ENCODE measurements at places on chromosomes 7 and 10. TPM values are rescaled to one million over a fixed set of nuclear protein-coding genes. Genes with fewer than 3 reads are reported as not detected.

- no peak for DNase-seq
Measured at GRCh38 chr7:105638902-105639495, 57.7 kb upstream of the EFCAB10 start.

- DNase-seq: no peak
Measured at GRCh38 chr7:23347682-23348180, 48.6 kb downstream of the MALSU1 start.

DNA sequence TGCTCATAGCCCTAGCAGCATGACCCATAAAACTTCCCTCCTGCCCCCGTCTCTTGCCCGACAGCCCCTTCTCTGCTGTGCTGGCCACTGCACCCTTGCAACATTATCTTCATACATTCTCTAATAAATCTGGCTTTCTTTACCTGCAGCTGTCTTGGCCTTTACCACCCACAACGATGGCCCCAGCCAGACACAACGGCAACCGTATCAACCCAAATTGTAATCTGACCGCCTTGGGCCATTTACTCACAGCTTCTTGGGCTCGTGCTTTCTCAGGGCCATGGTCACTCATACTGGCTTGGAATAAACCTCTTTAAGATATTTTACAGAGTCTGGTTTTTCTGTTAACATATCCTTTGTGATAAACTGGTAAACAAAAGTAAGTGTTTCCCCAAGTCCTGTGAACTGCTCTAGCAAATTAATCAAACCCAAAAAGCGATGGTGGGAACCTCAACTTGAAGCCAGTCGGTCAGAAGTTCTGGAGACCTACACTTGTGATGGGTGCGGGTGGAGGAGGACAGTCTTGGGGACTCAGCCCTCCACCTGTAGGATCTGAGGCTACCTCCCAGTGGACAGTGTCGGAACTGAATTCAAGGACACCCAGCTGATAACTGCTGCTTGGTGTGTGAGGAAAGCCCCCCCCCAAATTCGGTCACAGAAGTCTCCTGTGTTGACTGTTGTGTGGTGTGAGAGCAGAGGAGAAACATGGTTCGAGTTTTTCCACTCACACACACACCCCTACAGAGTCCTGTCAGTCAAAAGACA lies 87.6 kb upstream of the ATP6V0A4 start:
- DNase-seq: no peak

- no peak for DNase-seq
Measured at GRCh38 chr10:50552771-50553535, 70.8 kb downstream of the SGMS1 start.

GRCh38 chr10:104329735-104330134 lies 8.5 kb downstream of the ITPRIP start:
- no peak for DNase-seq

- DNase-seq: no peak
Measured at GRCh38 chr7:24334012-24334411, 50.0 kb downstream of the NPY start.

DNA sequence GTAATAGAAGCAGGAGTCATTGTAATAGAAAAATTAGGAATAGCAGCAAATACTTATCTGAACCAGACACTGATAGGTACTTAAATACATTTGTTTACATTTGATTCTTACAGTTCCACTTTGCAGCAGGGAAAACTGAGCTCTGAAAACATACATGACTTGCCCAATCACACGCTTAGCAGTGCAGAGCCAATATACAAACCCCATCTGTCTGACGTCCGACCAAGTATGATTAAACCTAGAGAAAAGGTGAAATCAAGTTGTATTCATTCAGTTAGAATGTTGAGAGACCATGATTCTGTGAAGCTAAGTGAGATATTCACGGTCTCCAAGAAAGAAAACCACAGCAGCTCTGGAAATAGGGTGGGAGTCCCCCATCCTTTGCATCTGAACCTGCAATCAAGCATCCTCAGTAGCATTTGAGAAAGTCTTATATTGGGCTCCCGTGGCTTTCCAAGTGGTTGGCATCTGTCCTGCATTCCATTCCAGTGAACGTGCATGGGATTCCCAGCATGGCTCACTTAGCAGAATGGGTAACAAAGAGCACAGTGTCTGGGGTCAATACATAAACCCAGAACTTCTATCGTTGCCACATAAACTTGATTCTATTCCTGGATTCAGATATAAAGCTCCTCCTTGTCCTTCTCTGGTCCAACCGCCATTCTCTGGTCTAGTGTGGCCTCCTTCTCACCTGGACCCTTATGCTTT lies 148.7 kb upstream of the RSU1 start:
- no peak for DNase-seq

DNA sequence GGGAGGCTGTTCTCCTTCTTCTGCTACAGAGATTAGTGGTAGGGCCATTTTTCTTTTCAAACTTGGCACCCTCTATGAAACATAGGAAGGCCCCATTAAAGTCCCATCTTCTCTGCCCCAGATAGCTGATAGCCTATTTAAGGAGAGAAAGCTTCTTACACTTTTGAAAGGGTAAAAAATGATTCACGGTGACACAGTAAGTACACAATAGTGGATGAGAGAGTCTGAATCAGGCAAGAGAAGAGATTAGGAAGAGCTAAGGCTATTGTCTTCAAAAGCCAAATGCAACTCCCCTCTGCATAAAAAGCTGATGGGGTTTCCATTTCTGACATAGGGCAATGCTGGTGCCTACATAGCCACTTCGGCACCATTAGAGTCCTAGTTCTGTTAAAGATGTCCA lies 3.6 kb downstream of the INA start:
- no peak for DNase-seq

GRCh38 chr10:51743146-51743545 lies 43.8 kb upstream of the CSTF2T start:
- no peak for DNase-seq

- no peak for DNase-seq
Measured at GRCh38 chr10:47299611-47300428, at the start of gene GDF10. Gene GDF10, plus strand, starts transcription at chr10:47300197. Its CDS starts 455 bp downstream, at chr10:47300652.

DNA sequence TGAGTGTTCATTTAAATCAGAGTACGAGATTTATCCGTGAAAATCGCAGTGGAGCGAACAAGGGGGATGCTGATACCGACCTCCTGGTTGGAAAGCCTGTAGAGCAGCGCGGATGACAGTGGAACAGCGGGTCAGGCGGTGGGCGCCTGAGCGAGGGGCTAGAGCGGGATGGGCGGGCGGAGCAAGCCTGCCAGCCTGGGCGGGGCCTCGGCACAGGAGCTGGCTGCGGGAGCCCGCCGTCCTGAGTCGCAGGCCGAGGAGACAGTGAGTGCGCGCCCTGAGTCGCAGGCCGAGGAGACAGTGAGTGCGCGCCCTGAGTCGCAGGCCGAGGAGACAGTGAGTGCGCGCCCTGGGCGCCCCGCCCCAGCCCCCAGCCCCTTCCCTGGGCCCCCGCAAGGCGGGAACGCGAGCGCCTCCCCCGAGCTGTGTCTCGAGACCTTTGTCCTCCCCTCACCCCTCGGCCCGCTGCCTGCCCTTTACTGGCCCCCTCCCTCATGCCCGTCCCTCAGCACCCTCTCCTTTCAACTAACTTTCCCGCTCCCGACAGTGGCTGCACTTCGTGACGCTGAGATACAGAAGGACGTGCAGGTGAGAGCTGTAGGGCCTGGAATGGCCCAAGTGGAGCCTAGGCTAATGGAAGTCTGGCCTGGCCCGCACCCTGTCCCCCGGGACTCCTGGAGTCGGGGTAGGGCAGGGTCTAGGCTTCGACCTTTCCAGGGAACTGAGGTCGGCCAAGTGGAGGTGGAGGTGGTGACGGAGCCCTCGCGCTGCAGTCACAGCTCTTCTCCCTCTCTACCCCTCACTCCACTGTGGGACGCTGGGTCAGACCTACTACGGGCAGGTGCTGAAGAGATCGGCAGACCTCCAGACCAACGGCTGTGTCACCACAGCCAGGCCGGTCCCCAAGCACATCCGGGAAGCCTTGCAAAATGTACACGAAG lies at the start of gene AS3MT:
TSS of gene AS3MT (plus strand) at position 213 of the 941 bp plus-strand sequence. CDS start at position 336, 123 bp downstream.
- peak; percentile 32 for DNase-seq

- DNase-seq: no peak
Measured at GRCh38 chr10:121672733-121673132, 74.5 kb upstream of the FGFR2 start.

GRCh38 chr7:155975490-155975889 lies 163.2 kb upstream of the SHH start:
- DNase-seq: no peak

DNA sequence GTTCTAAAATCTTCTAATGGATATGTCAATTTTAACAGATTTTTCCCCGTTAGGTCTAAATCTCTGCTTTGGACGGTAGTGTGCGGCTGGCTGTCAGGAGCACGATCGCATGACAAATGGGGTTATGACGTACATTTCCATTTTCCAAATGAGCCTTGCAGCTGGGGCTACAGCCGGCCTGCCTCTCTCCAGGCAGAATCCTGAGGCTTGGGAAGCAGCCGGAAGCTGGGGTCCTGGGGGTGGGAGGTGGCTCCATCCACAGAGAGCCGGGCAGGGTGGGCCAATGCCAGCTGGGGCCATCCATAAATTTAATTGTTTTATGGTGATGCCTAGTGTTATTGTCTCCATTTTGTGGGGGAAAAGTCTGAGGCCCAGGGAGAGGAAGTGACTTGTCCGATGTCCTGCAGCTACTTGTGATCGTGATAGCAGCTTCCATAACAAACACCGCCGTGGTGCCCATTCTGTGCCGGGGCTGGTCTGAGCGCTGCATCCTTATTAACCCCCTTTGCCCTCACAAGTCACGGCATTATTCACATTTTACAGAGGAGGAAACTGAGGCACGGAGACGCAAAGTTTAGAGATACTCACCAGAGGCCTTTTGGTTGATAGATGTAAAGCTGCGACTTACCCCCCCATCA lies 53.0 kb upstream of the EBF3 start:
- no peak for DNase-seq

GRCh38 chr7:136016649-136017395 lies 39.7 kb upstream of the MTPN start:
- DNase-seq: no peak

- DNase-seq: no peak
Measured at GRCh38 chr10:3612183-3613001, 172.6 kb downstream of the KLF6 start.

DNA sequence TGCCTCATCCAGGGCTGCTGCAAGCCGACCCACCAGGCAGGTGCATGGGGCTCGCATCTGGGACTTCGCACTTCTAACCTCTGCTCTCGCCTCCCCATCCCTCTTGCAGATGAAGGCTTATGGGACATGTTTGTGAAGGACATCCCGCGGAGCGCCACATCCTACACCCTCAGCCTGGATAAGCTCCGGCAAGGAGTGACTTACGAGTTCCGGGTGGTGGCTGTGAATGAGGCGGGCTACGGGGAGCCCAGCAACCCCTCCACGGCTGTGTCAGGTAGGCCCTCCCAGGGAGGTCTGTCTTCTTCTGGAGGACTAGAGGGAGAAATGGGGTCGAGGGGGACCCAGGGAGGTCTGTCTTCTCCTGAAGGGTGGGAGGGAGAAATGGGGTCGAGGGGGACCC lies 448.9 kb upstream of the FOXK1 start:
- no peak for DNase-seq

- DNase-seq: no peak
Measured at GRCh38 chr10:32963096-32963495, 5.1 kb upstream of the ITGB1 start.

GRCh38 chr7:116500078-116500853 lies 728 bp downstream of the CAV2 start:
- DNase-seq: no peak

GRCh38 chr7:24898691-24899090 lies 81.3 kb downstream of the OSBPL3 start:
- no peak for DNase-seq

DNA sequence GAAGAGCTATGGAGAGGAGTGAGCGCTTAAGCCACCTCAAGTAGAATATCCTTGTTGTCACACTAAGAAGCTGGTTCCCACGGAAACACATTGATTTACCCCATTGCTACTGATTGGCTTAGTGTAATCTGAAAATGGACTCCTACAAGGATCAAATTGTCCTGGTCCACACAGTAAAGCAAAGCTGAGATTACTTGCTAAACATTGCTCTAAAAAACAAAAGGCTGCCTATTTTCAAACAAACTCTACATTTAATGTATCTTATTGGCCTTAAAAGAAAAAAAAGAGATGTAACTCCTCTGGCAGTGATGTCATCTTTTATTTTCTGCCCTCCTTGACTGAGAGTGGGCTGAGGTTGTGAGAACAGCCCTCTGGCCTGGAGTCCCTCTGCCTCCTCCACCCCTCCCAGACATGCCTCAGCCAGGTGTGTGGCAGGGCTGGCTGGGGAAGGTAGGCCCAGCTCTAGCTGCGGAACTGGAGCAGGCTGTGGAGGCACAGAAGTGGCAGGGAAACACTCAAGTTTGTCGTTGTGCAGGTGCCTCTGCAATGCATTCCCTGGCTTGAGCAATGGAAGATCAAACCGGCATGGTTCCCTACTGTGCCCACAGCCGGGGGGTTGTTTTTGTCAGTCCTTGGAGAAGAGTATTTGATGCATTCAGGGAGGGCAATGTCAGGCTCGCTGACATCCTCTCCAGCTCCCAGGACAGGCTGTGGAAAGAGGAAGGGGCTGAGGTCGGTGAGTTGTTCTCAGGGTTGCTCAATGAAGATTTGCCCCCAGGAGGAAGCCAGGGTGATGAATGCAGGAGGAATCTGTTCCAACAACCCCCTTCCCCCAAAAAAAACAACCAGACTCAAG lies 9.1 kb downstream of the KLF6 start:
- no peak for DNase-seq

DNA sequence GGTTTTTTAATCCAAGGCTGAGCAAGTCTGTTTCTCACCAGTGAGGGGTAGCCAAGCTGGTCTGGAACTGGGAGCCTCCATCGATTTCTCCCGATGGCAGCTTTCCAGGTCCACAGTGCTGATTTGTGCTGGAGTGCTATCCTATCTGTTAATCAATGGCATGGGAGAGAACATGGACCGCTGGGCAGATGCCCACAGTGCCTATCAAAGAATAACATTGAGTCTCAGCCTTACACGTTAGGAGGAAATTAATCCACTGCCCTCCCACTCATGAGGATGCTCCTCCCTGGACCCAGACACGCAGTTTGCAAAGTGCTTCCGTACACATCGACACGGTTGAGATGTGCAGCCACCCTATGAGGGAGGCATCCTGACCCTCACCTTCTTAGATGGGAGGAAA lies 36.0 kb upstream of the CUX1 start:
- peak; percentile 33 for DNase-seq

Gene NYAP1
- 1.9 TPM for polyA plus RNA-seq

Gene TPK1
- 8.3 TPM for polyA plus RNA-seq

Gene DENND11
- 26.9 TPM for polyA plus RNA-seq

Gene SGCE
- 94.7 TPM for polyA plus RNA-seq

Gene CPA5
- polyA plus RNA-seq: 0.31 TPM

Gene TSPAN12
- polyA plus RNA-seq: 199 TPM

Gene SCART1
- 2.8 TPM for polyA plus RNA-seq

All from right renal pelvis (tissue), 4 donors.